CD14-positive monocyte (primary cell): ENCODE measurements at places on chromosomes 6 and 20. TPM values are rescaled to one million over a fixed set of nuclear protein-coding genes. Genes with fewer than 3 reads are reported as not detected.

- H3K27ac ChIP-seq: no peak overlapping the region
- DNase-seq: no peak
- no peaks in the 10 kb centered on the region for H3K4me1 ChIP-seq
- H3K4me3 ChIP-seq: no peak overlapping the region
- H3K36me3 ChIP-seq: no peaks in the 10 kb centered on the region
- H3K27me3 ChIP-seq: no peaks in the 10 kb centered on the region
These were observed 378.0 kb upstream of the FLRT3 start for GRCh38 chr20:14715400-14715799.

GRCh38 chr6:35510916-35511561, 1.7 kb downstream of the TULP1 start:
- no peaks in the 10 kb centered on the region for H3K4me1 ChIP-seq
- no peak overlapping the region for H3K4me3 ChIP-seq
- DNase-seq: no peak
- H3K27me3 ChIP-seq: peaks cover 17% of the 10 kb centered on the region
- H3K36me3 ChIP-seq: no peaks in the 10 kb centered on the region
- no peak overlapping the region for H3K27ac ChIP-seq

GRCh38 chr6:23659125-23659524, 466.9 kb upstream of the NRSN1 start:
- no peak for DNase-seq
- H3K27me3 ChIP-seq: no peaks in the 10 kb centered on the region
- no peak overlapping the region for H3K4me3 ChIP-seq
- H3K27ac ChIP-seq: no peak overlapping the region

DNA sequence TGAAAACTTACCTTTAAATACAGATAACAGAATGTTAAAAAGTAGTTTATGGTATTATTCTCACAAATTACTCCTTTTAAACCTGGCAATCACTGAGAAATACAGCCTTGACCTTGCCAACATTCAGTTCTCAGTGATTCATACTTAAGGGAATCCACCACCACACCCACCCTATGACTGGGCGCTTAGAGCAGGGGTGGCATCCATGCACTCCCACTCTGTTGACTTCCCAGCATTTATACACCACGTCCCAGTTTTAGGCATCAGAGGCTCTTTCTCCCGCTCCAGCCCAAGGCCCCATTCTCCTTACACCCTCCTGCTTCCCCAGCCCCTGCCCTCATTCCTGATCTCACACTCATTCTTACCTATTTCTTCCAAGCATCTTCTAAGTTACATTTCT, 16.3 kb downstream of the TRAF3IP2 start:
- peaks cover 9% of the 10 kb centered on the region for H3K4me1 ChIP-seq
- H3K36me3 ChIP-seq: no peaks in the 10 kb centered on the region
- no peaks in the 10 kb centered on the region for H3K27me3 ChIP-seq
- H3K4me3 ChIP-seq: no peak overlapping the region
- no peak for DNase-seq

DNA sequence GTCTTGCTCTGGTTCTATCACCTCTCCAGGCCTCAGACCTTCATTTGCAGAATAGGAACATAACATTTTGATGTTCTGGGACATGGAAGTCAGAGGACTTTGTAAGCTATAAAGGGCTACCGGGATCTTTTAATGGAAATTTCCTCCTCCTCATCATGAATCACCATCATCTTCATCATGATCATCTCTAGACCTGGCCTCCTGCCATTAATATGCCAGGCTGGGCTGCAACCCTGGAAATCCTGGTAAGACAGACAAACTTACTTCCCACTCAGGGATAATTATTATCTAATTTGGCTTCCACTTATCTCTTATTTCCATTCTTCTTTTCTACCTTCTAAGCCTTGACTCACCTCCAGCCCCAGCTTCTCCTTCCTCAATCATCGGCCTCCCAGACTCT, 41.0 kb upstream of the MRPS18A start:
- peaks cover 28% of the 10 kb centered on the region for H3K4me1 ChIP-seq
- no peak for DNase-seq
- no peak overlapping the region for H3K27ac ChIP-seq
- peaks cover 20% of the 10 kb centered on the region for H3K27me3 ChIP-seq

GRCh38 chr6:78525976-78526375, 341.4 kb upstream of the IRAK1BP1 start:
- no peak overlapping the region for H3K4me3 ChIP-seq
- H3K4me1 ChIP-seq: no peaks in the 10 kb centered on the region
- H3K27me3 ChIP-seq: no peaks in the 10 kb centered on the region
- no peak for DNase-seq

- no peak overlapping the region for H3K27ac ChIP-seq
- DNase-seq: no peak
- H3K27me3 ChIP-seq: no peaks in the 10 kb centered on the region
- H3K4me3 ChIP-seq: no peak overlapping the region
These were observed 7.1 kb upstream of the DST start for GRCh38 chr6:56649782-56650181.

DNA sequence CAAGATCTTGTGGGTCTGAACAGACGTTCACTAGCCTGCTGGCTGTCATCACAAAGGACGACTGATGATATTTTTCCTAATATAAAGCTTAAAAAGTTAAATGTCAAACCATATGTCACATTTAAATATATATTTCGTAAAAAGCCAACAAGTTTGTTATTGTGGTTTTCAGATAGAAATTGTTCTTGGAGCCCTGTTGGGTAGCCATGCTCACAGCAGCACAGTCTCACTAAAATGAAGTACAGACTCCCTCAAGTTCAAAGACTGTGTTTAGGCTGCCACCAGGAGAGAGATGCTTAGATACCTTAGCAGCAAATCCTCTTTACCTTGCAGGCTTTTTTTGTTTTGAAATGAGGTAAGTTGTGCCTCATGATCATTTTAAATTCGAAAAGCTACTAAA, 17.8 kb downstream of the EEF1E1 start:
- H3K4me1 ChIP-seq: peaks cover 41% of the 10 kb centered on the region
- no peak overlapping the region for H3K4me3 ChIP-seq
- H3K27ac ChIP-seq: peak overlapping the region; percentile 16

DNA sequence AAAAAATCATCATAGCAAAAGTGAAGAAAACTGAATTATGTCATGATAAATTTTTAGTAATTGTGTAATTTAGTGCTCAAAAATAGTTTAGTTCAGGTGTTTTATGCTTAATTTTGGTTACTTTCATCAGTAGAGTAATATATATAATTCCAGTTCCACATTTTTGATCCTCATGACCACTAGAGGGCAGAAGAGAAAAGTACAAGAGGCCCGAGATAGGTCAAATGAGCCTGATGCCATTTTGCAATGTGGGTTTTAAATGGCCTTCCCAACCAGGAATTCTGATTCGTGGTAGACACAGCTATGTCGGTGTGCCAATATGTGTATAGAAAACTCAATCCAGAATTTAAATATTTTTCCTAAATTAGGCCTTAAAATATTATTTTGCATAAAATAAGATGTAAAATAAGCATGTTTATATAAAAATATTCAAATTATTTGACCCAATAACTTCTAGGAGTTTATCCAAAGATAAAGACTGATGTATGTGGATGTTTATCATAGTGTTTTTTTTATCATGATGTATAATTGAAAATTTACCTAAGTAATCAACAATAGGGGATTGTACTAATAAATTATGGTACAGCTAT, 159.7 kb upstream of the RPS6KA2 start:
- no peaks in the 10 kb centered on the region for H3K4me1 ChIP-seq
- H3K27ac ChIP-seq: no peak overlapping the region
- no peaks in the 10 kb centered on the region for H3K27me3 ChIP-seq
- no peak overlapping the region for H3K4me3 ChIP-seq

DNA sequence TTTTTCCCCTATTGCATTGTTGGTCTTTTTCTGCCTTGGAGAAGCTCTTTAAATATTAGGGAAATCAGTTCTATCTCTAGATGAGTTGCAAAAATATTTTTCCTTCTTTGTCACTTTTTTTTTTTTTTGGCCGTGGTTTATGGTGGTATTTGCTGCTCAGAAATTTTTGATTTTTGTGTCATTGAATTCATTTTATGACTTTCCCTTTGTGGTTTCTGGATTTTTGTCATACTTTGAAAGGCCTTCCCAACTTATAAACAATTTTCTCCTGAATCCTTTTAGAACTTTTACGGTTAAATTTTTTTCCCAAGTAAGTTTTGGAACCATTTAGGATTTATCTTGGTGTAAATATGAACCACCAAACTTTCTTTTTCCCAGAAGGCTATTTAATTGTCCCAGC, 145.6 kb downstream of the GJA10 start:
- no peaks in the 10 kb centered on the region for H3K36me3 ChIP-seq
- DNase-seq: no peak
- no peak overlapping the region for H3K27ac ChIP-seq
- no peaks in the 10 kb centered on the region for H3K4me1 ChIP-seq
- no peak overlapping the region for H3K4me3 ChIP-seq

GRCh38 chr6:142947714-142948480, 2.9 kb upstream of the HIVEP2 start:
- H3K4me1 ChIP-seq: peaks cover 41% of the 10 kb centered on the region
- no peak for DNase-seq
- H3K36me3 ChIP-seq: no peaks in the 10 kb centered on the region
- H3K4me3 ChIP-seq: peak overlapping the region; percentile 89
- peak overlapping the region; percentile 98 for H3K27ac ChIP-seq

The SRSF12 gene
- polyA plus RNA-seq: 0.04 TPM

The FANCE gene
- 3.0 TPM for polyA plus RNA-seq

- H3K36me3 ChIP-seq: no peaks in the 10 kb centered on the region
- no peak for DNase-seq
- H3K4me3 ChIP-seq: no peak overlapping the region
- H3K4me1 ChIP-seq: peaks cover 23% of the 10 kb centered on the region
- H3K27ac ChIP-seq: no peak overlapping the region
- no peaks in the 10 kb centered on the region for H3K27me3 ChIP-seq
These were observed 94.0 kb upstream of the PHACTR1 start for GRCh38 chr6:12622566-12622965.

The FAM209B gene
- 1.0 and 1.6 TPM in 2 replicates for polyA plus RNA-seq

- no peaks in the 10 kb centered on the region for H3K36me3 ChIP-seq
- H3K27me3 ChIP-seq: no peaks in the 10 kb centered on the region
- no peak overlapping the region for H3K27ac ChIP-seq
- no peak for DNase-seq
These were observed 12.8 kb upstream of the HINT3 start for GRCh38 chr6:125943528-125944433.

The SRMS gene
- polyA plus RNA-seq: not detected

GRCh38 chr6:134079406-134079921, 27.0 kb upstream of the SLC2A12 start:
- no peak for DNase-seq
- no peak overlapping the region for H3K27ac ChIP-seq
- no peak overlapping the region for H3K4me3 ChIP-seq
- H3K36me3 ChIP-seq: no peaks in the 10 kb centered on the region
- H3K4me1 ChIP-seq: no peaks in the 10 kb centered on the region
